ENCODE measurements at places on chromosomes 11 and 22.

- H3K4me1 ChIP-seq, result peaks cover 7% of the 10 kb centered on the region
- H3K36me3 ChIP-seq, result 0 out of 2 replicates have a peak, but pooled peaks cover 1% of the 10 kb centered on the region
- H3K27me3 ChIP-seq, result no peaks in the 10 kb centered on the region
These were observed 5.9 kb downstream of the VPS26B start for GRCh38 chr11:134230339-134230738.

DNA sequence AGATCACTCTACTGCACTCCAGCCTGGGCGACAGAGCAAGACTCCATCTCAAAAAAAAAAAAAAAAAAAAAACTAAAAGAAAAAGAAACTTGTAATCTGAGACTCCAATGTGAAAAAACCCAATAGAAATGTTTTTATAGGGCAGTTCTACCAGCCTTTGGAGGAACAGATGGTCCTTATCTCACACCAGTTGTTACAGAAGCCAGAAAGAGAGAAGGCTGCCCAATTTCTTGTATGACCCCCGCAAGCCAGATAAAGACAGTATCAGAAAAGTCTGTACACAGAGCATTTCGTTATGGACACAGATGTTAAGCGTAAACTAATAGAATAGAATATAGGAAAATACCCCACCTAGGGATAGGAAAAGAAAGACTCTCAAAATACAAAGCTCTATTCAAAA is 11.3 kb upstream of the TSGA10IP start:
- DNase-seq, result no peak
- no peaks in the 10 kb centered on the region for H3K36me3 ChIP-seq
- H3K27me3 ChIP-seq, result no peaks in the 10 kb centered on the region
- H3K27ac ChIP-seq, result no peak overlapping the region

DNA sequence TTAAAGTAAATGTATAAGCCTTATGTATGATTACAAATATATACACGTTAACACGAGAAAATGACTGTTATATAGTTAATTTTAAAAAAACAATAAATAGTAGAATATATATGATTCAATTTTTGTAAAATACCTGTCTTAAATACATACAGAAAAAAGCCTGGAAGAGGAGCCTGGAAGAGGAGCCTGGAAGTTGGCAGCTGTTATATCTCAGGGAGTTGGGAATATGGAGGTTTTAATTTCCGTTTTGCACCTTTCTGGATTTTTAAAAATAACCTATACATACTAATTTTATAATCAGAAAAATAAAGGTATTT is 111.6 kb downstream of the WT1 start:
- no peak overlapping the region for H3K4me3 ChIP-seq
- DNase-seq, result no peak
- no peaks in the 10 kb centered on the region for H3K4me1 ChIP-seq
- H3K27ac ChIP-seq, result no peak overlapping the region
- H3K27me3 ChIP-seq, result no peaks in the 10 kb centered on the region
- H3K36me3 ChIP-seq, result no peaks in the 10 kb centered on the region

DNA sequence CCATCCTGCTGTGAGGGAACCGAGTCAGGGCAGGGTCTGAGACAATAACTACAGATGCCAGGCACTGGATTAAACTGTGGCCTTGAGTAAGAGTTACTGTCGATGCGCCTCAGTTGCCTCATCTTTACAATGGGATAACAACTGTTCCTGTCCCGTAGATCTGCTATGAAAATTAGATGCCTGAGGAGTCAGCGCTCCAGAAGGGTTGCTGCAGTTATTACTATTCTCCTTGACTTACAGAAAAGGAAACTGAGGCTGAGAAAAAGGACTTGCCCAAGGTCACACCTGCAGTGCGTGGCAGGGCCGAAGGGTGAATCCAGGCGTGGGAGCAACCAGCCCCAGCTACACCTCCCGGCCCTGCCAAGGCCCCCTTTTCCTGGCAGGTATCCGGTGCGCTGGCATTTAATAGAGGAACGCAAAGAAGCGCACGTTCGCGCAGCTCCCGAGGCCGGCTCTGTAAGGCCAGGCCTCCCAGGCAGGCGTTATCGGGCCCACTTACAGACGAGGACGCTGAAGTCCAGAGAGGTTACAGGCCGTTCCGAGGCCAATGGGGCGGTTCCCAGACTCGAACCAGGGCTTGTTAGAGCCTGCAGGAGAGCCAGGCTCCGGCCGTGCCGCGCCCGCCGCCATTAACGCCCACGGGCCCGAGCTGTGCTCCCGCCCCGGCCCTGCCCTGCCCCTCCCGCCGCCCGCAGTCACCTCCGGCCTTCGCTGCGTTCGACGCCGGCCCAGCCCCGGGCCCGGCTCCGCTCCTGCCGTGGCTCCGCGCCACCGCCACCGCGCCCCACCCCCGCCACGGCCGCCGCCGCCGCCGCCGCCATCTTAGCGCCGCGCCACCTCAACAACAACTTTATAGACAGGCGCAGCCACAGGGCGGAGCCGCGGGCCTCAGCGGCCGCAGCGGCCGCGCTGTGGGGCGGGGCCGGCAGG is at the start of gene C11orf68:
C11orf68 (minus strand) TSS at position 852 of the 930 bp plus-strand sequence; CDS start at position 821, 31 bp downstream.
- H3K27ac ChIP-seq, result peak within 1 kb of the TSS; percentile 75
- DNase-seq, result no peak
- no peaks in the 10 kb centered on the region for H3K36me3 ChIP-seq
- H3K27me3 ChIP-seq, result no peaks in the 10 kb centered on the region

DNA sequence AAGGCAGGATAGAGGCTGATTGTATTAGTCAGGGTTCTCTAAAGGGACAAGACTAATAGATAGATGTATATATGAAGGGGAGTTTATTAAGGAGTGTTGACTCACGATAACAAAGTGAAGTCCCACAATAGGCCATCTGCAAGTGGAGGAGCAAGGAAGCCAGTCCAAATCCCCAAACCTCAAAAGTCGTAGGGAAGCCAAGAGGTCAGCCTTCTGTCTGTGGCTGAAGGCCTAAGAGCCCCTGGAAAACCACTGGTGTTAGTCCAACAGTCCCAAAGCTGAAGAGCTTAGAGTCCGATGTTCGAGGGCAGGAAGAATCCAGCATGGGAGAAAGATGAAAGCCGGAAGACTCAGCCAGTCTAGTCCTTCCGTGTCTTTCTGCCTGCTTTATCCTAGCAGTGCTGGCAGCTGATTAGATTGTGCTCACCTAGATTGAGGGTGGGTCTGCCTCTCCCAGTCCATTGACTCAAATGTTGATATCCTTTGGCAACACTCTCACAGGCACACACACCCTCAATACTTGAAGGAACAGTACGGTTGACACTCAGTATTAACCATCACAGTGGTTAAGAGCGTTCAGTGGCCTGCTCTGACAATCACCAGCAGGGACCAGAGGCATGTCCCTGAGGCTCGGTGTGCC is 135.6 kb downstream of the CSNK2A3 start:
- H3K36me3 ChIP-seq, result no peaks in the 10 kb centered on the region
- DNase-seq, result no peak
- H3K4me1 ChIP-seq, result no peaks in the 10 kb centered on the region
- H3K27me3 ChIP-seq, result no peaks in the 10 kb centered on the region

DNA sequence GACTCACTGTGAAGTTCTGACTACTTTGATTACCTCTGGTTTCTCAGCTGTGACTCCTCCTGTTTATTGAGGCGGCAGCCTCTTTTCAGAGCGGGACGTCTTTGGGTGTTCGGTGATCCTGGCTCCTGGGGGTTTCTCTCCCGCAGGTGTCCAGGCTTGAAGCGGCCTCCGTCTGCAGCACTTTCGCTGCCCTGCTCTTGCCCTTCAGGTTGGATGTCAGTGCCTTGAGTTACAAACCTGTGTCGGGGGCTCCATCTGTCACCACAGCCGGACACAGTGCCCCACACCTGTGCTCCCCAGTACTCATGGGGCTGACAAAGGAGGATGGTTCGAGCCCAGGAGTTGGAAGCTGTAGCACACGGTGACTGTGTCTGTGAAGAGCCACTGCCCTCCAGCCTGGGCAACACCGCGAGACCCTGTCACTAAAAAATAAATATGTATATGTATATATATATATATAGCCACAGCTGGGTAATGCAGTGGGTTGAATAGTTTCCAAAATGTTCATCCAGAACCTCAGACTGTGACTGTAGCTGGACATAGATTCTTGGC is 104.1 kb downstream of the BRD1 start:
- no peak overlapping the region for H3K27ac ChIP-seq
- no peaks in the 10 kb centered on the region for H3K36me3 ChIP-seq
- H3K4me1 ChIP-seq, result no peaks in the 10 kb centered on the region
- H3K4me3 ChIP-seq, result no peak overlapping the region
- DNase-seq, result no peak

DNA sequence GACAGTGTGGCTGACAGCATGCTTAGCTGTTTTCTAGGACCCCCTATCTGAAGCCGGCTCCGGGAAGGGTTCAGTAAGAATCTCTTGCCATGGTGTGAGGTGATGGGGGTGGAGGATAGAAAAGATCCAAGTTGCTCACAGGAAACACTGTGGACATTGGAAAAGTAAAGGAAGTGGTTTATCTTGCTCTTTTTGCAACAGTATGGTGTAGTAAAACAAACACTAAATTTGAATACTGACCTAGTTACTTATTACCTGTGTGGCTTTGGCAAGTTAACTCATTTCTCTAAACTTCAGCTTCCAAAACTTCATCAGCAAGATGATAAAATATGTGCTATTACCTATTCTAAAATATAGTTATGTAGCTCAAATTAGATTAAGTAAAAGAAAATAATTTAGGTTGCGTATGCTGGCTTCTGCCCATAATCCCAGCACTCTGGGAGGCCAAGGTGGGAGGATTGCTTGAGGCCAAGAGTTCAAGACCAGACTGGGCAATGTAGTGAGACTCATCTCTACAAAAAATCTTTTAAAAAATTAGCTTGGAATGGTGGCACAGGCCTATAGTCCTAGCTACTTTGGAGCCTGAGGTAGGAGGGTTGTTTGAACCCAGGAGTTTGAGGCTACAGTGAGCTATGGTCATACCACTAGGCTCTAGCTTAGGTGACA is 51.6 kb upstream of the APOA1 start:
- H3K4me3 ChIP-seq, result no peak overlapping the region
- no peaks in the 10 kb centered on the region for H3K36me3 ChIP-seq
- no peak overlapping the region for H3K27ac ChIP-seq
- DNase-seq, result no peak
- no peaks in the 10 kb centered on the region for H3K27me3 ChIP-seq

GRCh38 chr22:37304595-37305343 is 22.5 kb downstream of the CYTH4 start:
- no peak overlapping the region for H3K4me3 ChIP-seq
- peaks cover 6% of the 10 kb centered on the region for H3K4me1 ChIP-seq
- H3K36me3 ChIP-seq, result no peaks in the 10 kb centered on the region
- H3K27me3 ChIP-seq, result no peaks in the 10 kb centered on the region
- no peak for DNase-seq

DNA sequence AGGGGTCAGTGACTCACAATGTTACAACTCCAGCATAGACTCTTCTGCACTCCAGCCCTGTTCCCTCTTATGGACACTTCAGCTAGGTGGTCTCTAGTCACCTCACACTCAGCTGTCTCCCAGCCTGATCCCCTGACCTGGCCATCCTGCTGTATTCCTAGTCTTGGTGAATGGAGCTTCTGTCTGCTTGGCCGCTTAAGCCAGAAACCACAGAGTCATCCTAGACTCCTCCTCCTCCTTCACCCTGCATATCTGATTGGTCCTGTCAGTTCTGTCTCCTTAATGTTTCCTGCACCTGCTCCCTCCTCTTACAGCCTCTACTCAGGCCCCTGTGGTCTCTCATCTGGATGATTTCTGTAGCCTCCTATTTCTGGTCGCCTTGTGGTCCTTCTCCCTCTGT is 144.9 kb downstream of the HIPK3 start:
- no peak overlapping the region for H3K27ac ChIP-seq
- H3K4me3 ChIP-seq, result no peak overlapping the region
- no peaks in the 10 kb centered on the region for H3K36me3 ChIP-seq
- H3K27me3 ChIP-seq, result no peaks in the 10 kb centered on the region
- DNase-seq, result no peak

- no peak for DNase-seq
- no peak overlapping the region for H3K4me3 ChIP-seq
- no peak overlapping the region for H3K27ac ChIP-seq
- H3K36me3 ChIP-seq, result peaks cover 1% of the 10 kb centered on the region
- H3K4me1 ChIP-seq, result no peaks in the 10 kb centered on the region
- no peaks in the 10 kb centered on the region for H3K27me3 ChIP-seq
These were observed 50.8 kb downstream of the ATG16L2 start for GRCh38 chr11:72864702-72865655.

- peaks cover 5% of the 10 kb centered on the region for H3K4me1 ChIP-seq
- no peaks in the 10 kb centered on the region for H3K27me3 ChIP-seq
- peak overlapping the region; percentile 38 for H3K27ac ChIP-seq
- H3K4me3 ChIP-seq, result no peak overlapping the region
These were observed 20.6 kb upstream of the RAPSN start for GRCh38 chr11:47469361-47470179.
